Brain (organoid and tissue), 16 donors: ENCODE measurements at places on chromosomes 5 and 9.
A peak's percentile ranks its signal among the peaks of the same experiment; 100 is the strongest.

GRCh38 chr5:9363026-9363425 lies 182.8 kb downstream of the SEMA5A start:
- no peak for DNase-seq

- no peak for DNase-seq
Measured at GRCh38 chr9:76414661-76415060, 20.4 kb upstream of the RFK start.

GRCh38 chr9:132993511-132993939 lies 15.0 kb downstream of the GFI1B start:
- no peak for DNase-seq

DNA sequence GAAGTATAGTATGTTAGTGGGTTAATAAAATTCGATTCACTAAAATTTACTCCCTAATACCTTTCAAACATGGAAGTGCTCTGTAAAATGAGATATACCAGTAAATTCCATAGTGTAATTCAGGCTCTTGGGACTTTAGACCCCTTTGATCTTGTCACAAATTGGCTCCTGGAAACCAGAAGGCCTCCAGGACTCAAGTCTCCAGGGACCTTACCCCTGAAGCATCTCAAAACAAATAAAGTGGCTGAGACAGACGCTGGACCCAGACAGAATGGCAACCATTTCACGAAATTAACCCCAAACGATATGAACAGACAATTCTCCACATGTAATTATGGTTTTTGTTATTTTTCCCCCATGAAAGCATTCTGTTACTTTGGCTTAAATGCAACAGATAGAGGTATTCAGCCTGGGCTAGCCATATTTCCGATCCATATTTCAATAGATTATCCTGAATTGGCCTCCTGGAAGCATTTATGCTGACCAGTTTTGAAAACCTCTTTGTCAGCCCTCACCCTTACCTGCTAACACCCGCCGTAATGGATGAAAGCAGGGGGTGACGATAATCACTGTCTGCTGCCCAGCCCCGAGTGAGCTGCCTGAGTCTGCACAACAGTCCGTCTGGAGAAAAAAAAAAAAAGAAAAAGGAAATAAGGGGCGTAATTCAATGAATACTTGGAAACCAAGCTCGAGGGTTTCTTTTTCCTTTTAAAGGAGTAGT lies 34.1 kb upstream of the EFNA5 start:
- peak; percentile 72 for DNase-seq

DNA sequence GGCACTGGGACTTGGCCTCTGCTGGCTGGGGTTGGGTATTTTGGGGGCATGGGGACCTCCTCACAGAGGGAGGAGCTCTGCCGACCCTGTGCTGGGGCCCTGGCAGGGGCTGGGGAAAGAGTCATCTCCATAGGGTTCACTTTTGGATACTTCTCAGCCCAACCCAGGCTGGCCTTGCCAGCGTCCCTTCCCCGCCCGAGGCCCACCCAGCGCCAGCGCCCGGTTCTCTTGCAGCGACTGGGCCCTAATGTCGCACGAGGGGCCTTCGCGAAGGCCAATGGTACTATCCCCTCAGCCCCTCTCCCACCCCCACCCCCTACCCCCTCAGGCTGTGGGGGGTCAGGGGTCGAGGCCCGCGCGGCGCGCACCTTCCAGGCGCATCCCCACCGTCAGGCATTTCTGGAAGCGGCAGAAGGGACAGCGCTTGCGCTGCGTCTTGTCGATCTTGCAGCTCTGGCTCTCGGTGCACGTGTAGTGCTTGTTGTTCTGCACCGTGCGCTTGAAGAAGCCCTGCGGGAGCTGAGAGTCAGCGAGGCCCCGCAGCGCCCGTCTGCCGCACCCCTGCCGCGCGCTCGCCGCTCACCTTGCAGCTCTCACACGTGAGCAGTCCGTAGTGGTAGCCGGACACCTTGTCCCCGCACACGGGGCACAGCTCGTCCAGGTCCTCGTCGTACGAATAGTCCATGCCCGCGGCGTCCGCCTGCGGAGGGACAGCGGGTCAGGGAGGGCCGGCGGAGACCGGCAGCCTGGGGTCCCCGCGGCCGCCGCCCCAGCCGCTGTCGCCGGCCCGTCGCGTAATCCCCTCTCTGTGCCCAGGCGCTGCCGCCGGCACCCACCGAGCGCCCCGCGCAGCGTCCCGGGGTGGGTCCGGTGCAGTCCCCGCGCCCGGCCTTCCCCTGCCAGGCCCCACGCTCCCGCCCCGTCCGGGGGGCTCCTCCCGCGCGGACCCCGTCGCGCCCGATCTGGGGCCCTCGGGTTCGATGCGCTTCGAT lies 4.2 kb downstream of the NR5A1 start:
- peak; percentile 77 for DNase-seq

DNA sequence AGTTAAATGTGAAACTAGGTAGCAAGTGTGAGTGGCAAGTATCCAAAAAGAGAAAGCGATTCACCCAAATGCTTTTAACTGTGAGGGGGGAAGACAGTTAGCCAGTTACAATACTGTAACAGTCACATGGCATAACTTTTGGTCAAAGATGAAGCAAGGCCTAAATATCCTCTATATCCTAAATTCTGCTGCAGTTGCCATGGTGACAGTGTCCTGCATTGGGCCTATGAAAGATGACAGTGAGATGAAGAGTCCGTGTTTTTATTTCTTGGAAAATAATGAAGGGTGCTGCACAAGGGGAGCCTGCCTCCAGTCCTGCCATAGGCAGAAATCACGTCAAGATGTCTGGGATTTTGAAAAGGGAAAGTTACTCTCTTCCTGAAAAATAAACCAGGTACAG lies 534.6 kb downstream of the NTRK2 start:
- DNase-seq: peak; percentile 68

GRCh38 chr9:121556580-121556979 lies 56.9 kb upstream of the GGTA1 start:
- no peak for DNase-seq

GRCh38 chr9:126228781-126229444 lies 97.7 kb upstream of the MVB12B start:
- DNase-seq: peak; percentile 90
